Epithelial cell of prostate (primary cell): ENCODE measurements at places on chromosomes 5 and 9.

- DNase-seq: no peak
These were observed 357.6 kb downstream of the RAB3C start for GRCh38 chr5:58940446-58940845.

GRCh38 chr9:75071530-75072122, 16.3 kb downstream of the NMRK1 start:
- DNase-seq: peak; percentile 76

- no peak for DNase-seq
These were observed 17.8 kb downstream of the ENTREP1 start for GRCh38 chr9:69342769-69343168.

DNA sequence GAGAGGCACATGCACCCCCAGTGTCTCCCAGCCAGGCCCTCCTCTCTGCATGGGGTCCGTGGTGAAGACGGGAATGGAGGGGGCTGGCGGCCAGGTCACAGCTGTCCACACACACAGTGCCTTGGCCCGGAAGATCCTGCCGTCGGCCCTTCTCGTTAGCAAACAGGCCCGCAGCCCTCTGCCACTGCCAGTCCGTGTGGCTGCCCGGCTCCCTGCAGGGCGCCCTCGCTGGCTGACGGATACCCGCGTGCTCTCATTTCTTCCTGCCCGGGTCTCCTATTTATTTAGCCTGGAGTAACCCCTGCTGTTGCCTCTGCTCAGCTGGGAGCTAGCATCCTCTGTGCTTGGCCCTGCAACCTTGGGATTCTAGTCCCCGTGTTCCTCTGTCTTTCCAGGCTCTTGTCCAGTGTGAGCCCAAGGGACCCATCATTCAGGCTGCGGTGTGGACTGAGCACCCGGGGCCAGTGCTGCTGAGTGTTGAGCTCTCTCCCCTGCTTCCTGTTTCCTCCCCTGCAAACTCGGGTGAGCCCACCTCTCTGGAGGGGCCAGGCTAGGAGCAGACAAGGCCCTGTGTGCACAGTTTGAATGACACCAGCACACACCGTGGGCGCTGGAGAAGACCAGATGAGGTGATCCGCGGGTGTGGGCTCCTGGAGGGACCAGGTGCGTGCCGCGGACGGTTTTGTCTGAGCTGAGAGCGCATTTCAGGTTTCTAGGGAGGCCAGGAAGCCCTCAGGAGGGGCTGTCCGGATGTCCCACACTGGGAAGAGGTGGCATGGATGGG, 14.6 kb upstream of the RNU6ATAC start:
- DNase-seq: no peak

- no peak for DNase-seq
These were observed 379.5 kb downstream of the CDH18 start for GRCh38 chr5:19608444-19609002.

DNA sequence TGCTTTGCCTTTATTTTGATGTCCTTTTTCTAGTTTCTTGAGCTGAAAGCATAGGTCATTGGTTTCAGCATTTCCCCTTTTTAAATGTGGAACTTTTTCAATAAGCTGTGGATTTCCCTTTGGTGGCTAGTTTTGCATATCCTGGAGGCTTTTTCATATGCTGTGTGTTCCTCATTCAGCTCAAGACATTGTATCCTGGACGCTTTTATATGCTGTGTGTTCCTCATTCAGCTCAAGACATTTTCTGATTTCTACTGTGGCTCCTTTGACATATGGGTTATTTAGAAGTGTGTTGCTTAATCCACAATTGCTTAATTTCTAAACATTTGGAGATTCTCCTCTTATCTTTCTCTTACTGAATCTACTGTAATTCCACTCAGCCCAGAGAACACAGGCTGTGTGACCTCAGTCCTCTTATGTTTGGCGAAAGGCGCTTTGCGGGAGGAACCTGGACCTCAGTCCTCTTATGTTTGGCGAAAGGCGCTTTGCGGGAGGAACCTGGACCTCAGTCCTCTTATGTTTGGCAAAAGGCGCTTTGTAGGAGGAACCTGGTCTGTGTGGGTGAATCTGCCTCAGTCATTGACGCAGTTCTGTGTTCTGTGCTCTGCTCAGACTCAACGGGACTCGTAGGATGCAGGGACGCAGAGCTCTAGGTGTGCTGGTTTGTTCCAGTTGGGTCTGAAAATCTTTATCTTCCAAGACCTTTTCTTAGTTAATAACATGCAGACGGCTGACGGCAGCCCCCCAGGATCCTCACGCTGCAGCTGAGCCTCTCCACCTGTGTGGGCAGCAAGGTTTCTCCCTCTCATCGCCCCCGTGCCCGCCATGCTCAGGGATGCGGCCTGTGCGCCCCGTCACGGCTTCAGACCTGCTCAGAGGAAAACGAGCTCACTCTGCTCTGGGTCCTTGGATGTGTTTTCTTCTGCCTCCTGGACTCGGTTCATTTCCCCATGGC, 6.0 kb upstream of the SLC9A3 start:
- DNase-seq: no peak

- DNase-seq: no peak
These were observed 8.1 kb upstream of the HAVCR1 start for GRCh38 chr5:157067005-157067404.

GRCh38 chr5:65508978-65509377, 27.3 kb upstream of the ADAMTS6 start:
- DNase-seq: peak; percentile 1

- DNase-seq: no peak
These were observed 643.6 kb upstream of the RORB start for GRCh38 chr9:73853549-73853948.

- no peak for DNase-seq
These were observed 16.1 kb upstream of the CERCAM start for GRCh38 chr9:128404560-128404959.

DNA sequence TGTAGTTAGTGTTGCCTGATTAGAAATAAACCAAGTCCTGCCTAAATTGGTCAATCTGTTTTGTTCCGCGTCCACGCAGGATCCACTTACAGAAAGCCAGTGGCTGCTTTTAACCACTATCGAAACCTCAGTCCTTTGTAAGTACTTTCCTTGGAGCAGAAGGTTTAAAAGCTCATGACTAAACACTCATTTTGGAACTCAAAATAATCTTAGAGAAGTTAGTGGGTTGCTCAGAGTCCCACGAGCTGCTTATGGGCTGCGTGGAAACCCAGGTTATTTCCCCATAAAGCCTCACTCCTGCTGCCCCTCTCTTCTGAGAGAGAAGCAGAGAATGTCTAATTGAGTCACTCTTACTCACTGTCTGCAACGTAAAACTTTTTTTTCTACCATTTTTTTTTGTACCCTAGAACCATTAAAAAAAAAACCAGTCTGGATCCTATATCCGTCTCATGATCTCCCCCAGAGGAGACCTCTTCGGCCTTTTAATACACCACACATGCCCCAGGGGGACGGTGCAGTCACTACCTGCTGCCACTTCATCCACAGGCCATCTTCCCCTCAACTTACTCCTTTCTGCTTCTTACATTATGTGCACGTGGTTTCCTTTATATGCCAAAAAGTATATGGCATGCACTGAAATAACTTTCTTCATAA, 7.6 kb downstream of the BASP1 start:
- no peak for DNase-seq

DNA sequence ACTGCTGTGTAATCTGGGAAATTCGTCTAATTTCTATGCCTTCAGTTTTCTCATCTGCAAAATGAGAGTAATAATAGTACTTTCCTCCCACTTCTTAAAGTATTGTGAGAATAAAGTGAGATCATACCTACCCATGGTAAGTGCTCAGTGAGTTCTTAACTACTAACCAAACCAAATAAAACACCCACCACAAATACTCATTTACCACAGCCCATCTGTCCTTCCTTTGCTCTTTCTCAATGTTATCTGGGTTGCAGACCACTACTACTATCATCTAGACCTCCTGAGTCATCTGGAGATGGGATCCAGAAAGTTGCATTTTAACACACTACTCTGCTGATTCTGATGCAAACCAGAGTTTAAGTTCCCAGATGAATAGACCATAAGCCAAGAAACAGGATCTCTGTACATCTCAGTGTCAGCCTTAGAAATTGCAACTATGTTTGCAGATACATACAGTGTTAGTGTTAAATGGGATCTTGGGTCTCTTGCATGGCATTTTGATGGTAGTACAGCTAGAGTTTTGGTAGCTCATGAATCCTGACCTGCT, 105.4 kb upstream of the ATP10B start:
- no peak for DNase-seq

DNA sequence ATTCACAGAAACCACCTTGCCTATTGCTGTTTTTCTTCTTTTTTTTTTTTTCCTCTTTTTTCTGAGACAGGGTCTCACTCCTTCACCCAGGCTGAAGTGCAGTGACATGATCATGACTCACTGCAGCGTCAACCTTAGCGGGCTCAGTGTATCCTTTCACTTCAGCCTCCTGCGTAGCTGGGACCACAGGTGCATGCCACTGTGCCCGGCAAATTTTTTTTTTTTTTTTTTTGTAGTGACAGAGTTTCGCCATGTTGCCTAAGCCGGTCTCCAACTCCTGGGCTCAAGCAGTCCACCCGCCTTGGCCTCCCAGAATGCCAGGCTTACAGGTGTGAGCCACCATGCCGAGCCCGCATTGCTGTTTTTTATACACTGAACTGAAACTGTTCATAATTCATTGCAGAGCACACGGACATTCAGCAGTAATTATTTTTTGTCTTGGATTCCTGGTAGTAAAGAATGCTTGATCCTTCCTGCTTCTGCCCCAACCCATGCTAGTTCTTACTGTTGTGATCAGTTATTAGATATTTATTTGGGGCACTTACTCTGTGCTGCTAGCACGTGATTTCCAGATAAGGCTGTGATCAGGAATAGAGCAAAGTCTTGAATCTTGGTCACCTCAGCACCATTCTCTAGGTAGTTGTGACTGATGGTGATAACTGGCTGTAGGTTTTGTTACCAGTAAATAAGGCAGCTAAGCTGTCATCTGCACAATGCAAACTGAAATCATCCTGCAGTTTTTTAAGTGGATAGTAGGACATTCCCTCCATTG, 14.0 kb downstream of the MAP3K1 start:
- DNase-seq: no peak

- no peak for DNase-seq
These were observed 16.1 kb upstream of the MPDZ start for GRCh38 chr9:13295556-13295955.

- DNase-seq: no peak
These were observed 271.9 kb upstream of the TMEM161B start for GRCh38 chr5:88540471-88541115.

GRCh38 chr9:83023151-83023550, 39.8 kb downstream of the RASEF start:
- DNase-seq: no peak

GRCh38 chr5:169417676-169418075, 116.7 kb upstream of the SLIT3 start:
- no peak for DNase-seq

GRCh38 chr5:98755406-98755805, 18.1 kb upstream of the RGMB start:
- DNase-seq: no peak

GRCh38 chr9:75824816-75825568, 65.5 kb upstream of the PCSK5 start:
- no peak for DNase-seq

DNA sequence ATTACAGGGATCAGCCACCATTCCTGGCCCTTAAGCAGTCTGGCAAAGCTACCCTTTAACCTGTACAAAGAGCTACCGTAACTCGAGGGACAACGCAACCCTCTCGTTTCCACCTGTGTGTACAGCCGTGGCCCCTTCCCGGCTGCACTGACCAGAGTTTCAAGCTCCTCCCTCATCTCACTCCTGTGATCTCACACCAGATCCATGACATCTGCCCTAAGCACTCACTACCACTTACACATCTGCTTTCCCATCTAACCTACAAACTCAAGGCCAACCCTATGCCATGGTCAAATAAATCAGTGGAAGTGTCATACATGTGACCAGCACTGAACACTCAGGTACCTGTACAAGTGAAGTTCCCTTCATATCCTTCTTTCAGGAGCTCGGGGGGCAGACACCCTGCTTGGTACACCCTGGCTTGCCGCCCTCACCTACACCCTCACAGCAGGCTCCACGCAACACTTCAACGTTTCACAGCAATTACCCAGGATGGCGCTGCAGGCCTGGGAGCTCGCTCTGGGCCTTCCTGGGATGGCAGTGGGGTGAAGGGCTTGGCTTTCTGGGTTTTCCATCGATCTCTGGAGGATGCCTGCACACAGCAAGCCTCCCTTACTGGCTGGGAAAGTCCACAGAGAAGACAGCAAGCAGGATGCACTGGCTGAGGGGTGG, 61.7 kb downstream of the PRRT1B start:
- no peak for DNase-seq

- DNase-seq: peak; percentile 56
These were observed 1.7 kb upstream of the ARRDC3 start for GRCh38 chr5:91384671-91385430.

DNA sequence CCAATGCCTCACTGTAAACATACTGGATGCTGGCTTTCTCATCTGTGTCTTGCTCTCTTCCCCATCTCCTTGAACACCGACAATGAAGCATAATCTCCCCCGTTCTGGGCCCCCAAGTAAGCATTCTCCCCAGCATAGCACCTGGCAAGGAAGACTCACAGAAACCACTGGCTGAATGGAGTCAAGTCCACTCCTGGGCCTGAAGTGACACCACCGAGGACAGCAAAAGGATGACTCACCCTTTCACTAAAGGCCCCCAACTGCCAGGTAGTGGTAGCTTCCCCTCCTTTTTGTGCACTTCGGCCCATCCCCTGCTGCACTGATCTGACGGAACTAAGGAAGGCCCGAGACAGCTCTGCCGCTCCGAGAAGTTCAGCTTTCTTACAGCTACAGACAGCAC, 9.4 kb downstream of the VDAC1 start:
- no peak for DNase-seq

DNA sequence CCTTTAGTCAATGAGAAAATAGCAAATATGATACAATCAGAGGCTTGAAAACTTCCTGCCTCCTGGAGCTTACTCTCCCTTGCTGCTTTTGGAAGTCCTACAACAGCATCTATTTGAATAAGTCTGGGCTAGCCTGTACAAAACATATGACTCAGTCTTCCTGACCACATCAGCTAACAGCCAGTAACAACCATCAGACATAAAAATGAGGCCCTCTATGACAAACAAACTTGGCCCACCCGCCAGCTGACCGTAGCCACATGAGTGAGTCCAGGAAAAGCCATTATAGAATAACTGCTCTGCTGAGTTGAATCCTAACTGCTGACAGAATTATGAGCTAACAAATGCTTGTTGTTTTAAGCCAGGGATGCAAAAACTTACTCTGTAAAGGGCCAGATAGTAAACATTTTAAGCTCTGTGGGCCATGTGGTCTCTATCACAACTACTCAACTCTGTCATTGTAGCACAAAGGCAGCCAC, 347.6 kb downstream of the PTPRD start:
- DNase-seq: peak; percentile 62

- DNase-seq: no peak
These were observed 421.7 kb downstream of the CDH12 start for GRCh38 chr5:22431406-22431805.

GRCh38 chr9:19114680-19115270, 12.1 kb upstream of the HAUS6 start:
- DNase-seq: no peak

GRCh38 chr5:133698259-133698554, 85.9 kb upstream of the FSTL4 start:
- no peak for DNase-seq

- DNase-seq: no peak
These were observed 480.9 kb upstream of the WWC1 start for GRCh38 chr5:167810573-167810972.

- DNase-seq: no peak
These were observed 3.0 kb downstream of the MED22 start for GRCh38 chr9:133344979-133345378.
